ENCODE measurements at places on chromosomes 1 and 21. TPM values are rescaled to one million over a fixed set of nuclear protein-coding genes. Genes with fewer than 3 reads are reported as not detected.

DNA sequence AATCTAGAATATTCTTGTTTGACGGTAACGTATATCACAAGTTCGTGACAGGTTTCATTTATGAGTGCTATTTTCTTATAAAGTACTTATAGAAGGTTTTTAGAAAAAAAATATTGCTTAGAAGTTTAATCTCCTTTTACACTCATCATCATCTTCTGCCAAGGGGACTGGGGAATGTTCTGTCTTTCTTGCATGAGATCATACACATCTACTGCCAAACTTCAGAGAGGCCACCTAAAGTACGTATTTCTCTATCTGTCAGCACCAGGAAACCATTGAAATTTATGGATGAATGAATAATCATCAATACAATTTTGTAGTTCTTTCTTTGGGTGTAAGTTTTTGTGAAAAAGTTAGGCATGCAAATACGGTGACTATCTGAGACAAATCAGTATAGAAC is 245.8 kb downstream of the SPATA17 start:
- DNase-seq, result no peak

GRCh38 chr1:20059847-20060246 is 10.1 kb upstream of the PLA2G5 start:
- no peak for DNase-seq

- DNase-seq, result peak; percentile 38
These were observed 44.8 kb downstream of the BACH1 start for GRCh38 chr21:29343519-29343918.

DNA sequence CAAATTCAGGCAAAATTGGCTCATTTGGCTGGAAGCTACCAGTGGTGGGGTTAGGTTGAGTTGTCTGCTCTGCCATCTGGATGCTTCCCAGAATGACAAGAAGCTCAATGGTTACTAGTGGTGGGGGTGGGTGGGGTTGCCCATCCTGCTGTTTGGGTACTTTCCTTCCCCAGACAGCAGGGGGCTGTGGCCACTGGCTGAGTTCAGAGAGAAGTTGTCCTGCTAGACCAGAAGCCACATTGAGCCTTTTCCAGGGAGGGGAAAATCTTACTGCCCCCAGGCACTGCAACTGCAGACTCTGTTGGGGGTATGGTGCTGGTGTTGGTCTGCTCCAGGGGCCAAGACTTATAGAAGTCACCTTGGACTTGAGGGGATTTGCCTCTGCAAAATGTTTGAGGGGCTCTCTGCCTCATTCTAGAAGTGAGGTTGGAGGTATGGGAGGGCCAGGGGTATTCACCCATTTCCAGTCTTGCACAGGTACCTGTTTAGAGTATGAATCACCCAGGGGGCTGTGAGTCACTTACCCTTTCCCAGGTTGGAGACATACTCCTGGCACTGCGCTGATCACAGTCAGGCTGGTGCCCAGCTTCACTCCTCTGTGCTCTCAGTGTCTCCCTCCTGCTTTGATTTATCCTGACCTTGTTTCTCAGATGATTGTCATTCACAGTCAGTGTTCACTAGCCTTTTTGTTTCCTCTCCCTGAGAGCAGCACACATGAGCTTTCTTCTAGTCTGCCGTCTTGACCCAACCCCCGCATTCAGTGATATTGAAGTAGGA is 89.1 kb upstream of the NEGR1 start:
- no peak for DNase-seq

DNA sequence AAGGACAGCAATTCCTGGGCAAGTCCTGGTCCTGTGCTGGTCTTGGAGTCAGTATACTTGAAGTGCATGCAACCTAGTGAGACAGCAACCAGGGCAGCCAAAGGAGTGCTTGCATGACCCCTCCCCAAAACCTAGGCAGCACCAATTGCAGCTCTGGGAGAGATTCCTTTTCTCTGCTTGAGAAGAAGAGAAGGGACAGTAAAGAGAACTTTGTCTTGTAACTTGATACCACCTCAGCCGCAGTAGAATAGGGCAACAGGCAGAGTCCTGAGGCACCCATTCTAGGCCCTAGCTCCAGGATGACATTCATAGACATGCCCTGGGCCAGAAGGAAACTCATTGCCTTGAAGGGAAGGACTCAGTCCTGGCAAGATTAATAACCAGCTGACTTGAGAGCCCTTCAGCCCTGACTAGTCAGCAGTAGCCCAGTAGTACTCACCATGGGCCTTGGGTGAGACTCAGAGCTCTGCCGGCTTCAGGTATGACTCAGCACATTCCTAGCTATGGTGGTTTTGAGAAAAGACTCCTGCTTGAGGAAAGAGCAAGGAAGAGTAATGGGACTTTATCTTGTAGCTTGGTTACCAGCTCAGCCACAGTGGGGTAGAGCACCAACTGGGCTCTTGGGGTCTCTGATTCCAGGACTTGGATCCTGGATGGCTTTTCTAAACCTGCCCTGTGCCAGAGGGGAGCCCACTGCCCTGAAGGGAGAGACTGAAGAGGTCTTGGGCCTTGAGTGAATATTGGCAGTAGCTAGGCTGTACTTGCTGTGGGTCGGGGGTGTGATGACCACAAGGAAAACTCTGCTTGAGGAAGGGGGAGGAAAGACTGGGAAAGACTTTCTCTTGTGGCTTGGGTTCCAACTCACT is 51.7 kb upstream of the ACADM start:
- DNase-seq, result peak; percentile 93

- no peak for DNase-seq
These were observed 2.3 kb downstream of the MX1 start for GRCh38 chr21:41428311-41428710.

DNA sequence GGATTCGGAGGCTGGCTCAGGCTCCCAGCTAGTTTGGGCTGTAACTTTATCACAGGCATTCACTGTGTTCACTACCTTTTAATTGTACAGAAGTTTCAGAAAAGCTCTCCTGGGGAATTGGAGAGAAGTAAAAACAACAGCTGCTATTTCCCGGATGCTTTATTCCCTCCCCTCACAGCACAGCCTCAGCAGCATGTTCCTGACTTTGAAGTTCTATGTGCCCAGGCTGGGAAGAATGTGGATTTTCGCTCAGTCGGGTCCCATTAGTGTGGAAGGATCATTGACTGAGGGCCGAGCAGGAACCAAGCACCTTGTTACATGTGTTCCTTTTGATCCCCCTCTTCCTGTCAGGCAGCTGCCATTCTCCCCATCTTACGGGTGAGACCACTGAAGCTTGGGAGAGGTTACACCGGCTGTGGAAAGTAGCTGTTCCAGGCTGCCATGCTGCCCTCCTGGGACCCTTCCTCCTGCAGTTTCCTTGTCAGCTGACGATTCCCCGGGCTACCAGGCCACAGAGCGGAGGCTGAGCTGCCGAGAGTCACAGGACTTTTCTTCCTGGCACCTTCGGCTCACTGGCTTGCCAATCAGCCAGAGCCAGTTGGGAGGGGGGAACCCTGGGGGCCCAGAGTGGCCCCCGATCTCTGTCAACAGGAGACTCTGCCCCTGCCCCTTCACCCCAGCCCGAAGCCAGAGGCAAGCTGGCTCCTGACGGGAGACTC is 223.1 kb upstream of the TMEM51 start:
- DNase-seq, result no peak

- no peak for DNase-seq
These were observed 214.1 kb upstream of the L1TD1 start for GRCh38 chr1:61980561-61980960.

GRCh38 chr1:204076891-204077290 is 4.0 kb downstream of the SOX13 start:
- no peak for DNase-seq

GRCh38 chr1:61375082-61375880 is 292.9 kb downstream of the NFIA start:
- no peak for DNase-seq

DNA sequence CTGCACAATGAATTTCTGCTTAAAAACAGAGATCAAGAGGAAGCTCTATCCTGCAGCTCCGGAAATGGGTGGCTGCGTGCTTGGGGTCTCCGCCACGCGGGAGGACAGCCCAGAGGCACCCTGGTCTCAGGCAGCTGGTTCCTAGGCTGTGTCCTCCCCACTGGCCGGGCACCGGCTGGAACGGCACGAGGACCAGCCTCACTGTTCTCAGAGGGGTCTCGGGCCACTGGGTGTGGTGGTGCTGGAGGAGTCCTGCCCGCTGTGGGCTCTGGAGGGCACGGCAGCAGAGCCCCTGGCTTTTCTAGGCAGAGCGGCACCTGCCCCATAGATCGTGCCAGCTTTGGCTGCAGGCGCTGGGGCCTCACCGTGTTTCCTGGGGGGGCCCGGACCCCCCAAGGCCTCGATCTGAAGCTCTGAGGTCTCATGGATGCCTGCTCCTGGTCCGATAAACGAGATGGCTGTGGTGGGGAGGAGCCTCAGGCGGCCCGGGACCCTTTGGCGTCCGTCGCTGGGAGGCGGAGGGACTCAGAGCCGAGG is 8.2 kb upstream of the RNF223 start:
- no peak for DNase-seq

DNA sequence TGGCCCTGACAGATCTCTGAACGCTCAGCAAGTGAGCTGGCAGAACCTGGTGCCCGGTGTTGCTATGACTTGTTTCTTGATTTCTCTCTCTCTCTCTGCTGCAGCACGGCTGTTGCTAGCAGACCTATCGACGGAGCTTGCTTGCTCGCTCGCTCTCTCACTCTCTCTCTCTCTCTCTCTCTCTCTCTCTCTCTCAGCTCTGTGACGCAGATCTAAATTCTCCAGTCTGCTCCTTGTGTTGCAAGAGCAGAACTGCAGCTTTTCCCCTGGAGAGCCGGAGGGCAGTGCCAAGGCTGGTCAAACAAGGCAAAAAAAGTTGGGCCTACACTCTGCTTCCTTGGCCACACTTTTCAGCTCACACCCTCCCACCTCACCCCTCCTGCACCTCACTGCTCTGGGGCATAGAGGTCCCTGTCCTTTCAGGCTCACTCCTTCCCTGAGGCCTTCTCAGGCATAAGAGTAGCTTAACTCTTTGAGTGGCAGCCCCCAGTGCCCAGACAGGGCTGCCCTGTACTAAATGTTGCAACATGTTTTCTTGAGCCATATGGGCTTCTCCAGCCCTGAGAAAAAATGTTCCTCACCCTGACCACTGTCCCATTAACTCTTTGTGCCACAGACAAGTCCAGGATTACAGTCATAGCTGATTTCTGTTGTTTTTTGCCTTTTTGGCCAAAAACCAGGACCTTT is 72.2 kb downstream of the CD46 start:
- DNase-seq, result no peak

DNA sequence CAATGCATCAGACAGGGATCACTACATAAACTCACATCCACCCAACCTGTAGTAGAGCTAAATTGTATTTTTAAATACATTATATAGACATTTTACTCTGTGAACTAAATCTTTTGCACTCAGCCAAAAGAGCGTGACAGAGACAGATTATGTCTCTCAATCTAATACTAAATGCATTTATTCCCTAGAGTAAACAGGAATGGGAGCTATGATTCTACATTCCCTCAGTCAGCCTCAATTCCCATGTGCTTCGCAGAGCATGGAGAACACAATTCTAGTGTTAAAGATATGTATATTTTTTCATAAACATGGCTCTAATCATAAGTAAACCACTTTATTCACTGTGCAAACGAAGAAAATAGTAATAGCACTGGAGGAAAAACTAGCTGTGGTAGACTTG is 16.5 kb downstream of the PIGK start:
- DNase-seq, result no peak

DNA sequence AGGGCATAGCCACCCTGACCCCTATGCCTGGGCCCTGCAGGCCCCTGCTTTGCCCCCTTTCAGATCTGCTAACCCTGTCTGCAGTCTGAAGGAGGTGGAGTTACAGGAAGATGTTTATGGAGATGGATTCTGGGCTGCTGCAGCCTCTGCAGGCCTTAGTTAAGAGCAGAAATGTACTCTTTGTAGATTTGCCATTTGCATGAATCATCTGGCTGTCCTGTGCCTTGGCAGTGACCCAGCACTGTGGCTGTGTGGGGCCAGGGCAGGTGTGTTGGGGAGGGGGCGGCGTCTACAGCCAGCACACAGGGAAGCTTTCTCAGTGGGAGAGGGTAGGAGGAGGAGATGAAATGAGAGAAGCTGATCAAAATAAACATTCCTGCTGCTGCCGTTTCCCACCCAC is 867.3 kb downstream of the PLA2G4A start:
- DNase-seq, result peak; percentile 52

DNA sequence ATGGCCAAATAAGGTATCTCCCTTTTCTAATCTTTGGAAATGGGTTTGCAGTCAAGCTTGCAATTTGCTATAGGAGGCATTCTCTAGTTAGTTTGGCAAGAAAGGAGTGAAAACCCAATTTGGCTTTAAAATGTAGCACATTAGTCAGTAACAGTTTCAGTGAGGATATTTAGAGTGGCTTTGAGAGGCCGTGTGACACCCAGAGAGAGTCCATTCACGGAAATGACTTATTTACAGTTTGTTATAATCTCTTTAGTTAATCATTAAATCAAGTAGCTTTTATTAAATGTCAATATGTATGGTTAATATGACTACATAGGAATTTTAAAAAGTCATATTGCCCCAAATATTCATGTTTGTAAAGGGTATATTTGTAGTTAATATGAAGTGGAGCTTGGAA is 9.6 kb downstream of the ZBTB18 start:
- no peak for DNase-seq

The CNIH3 gene
- total RNA-seq, result 24.8 TPM

The PRKAA2 gene
- 2.4 TPM for total RNA-seq

The PGLYRP4 gene
- not detected for total RNA-seq

The TMEM69 gene
- total RNA-seq, result 47.5 TPM

The GBP6 gene
- not detected for total RNA-seq

The DIRAS3 gene
- not detected for total RNA-seq

The KRTAP13-2 gene
- not detected for total RNA-seq

The OR10Z1 gene
- total RNA-seq, result not detected

The ATP6V1G3 gene
- total RNA-seq, result not detected

The CHRM3 gene
- total RNA-seq, result 3.2 TPM

The MROH9 gene
- not detected for total RNA-seq

The SAMD13 gene
- 0.79 TPM for total RNA-seq

The FAM78B gene
- total RNA-seq, result 3.8 TPM

The ZNF362 gene
- total RNA-seq, result 2.9 TPM
